ENCODE measurements at places on chromosomes 2 and 18.

GRCh38 chr2:145356056-145356455 lies 836.1 kb upstream of the ZEB2 start:
- no peak for DNase-seq

GRCh38 chr2:165804719-165805118 lies 10.7 kb upstream of the GALNT3 start:
- DNase-seq: no peak

DNA sequence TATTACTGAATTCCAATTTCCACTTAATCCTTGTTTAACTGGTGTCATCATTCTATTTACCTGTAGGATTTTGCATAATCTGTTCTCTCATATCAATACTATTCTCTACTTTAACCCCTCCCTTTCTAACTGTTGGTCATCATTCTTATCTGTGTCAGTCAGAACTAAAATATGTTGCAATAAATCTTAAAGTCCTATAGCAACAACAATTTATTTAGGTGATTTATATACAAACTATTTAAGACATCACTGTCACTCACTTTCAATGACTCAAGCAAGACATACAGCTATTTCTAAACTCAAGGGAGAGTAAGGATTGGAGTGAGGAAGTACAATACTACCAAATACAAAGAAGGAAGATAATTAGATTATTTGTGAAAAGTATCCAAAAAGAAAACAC lies 740.4 kb downstream of the DSC3 start:
- DNase-seq: no peak

GRCh38 chr2:178819147-178819875 lies 12.1 kb upstream of the TTN start:
- no peak for DNase-seq

DNA sequence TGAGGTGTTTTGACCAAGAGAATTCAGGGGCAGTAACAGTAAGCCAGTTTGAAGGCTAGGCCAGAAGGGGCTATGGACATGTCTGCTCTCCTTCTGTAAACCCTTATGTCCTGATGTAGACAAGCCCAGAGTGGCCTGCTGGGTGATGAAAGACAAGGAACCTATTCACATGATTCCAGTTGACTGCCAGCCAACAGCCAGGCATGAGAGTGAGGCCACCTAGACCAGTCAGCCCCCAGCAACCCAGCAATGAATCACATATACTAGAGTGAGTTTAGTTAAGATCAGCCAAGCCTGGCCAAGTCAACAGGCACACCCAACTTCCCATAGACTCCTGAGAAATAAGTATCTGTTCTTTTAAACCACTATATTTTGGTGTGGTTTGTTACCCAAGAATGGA lies 1889.7 kb upstream of the CELF4 start:
- DNase-seq: no peak
